CD4-positive, alpha-beta memory T cell (primary cell): ENCODE measurements at places on chromosomes 16 and 17. TPM values are rescaled to one million over a fixed set of nuclear protein-coding genes. Genes with fewer than 3 reads are reported as not detected.

Gene SDR42E2
- 0.55 TPM for total RNA-seq

- H3K27me3 ChIP-seq = peaks cover 4% of the 10 kb centered on the region
- no peaks in the 10 kb centered on the region for H3K36me3 ChIP-seq
- DNase-seq = no peak
- no peak overlapping the region for H3K4me3 ChIP-seq
- H3K4me1 ChIP-seq = peaks cover 9% of the 10 kb centered on the region
These were observed 25.7 kb downstream of the C17orf100 start for GRCh38 chr17:6677158-6677831.

GRCh38 chr17:61469474-61469873 is 17.3 kb downstream of the TBX4 start:
- H3K4me1 ChIP-seq = no peaks in the 10 kb centered on the region
- no peaks in the 10 kb centered on the region for H3K36me3 ChIP-seq
- no peak overlapping the region for H3K27ac ChIP-seq
- H3K27me3 ChIP-seq = no peaks in the 10 kb centered on the region

- no peaks in the 10 kb centered on the region for H3K4me1 ChIP-seq
- H3K36me3 ChIP-seq = no peaks in the 10 kb centered on the region
- H3K27ac ChIP-seq = no peak overlapping the region
These were observed 28.3 kb downstream of the CHD9 start for GRCh38 chr16:53083119-53083518.

GRCh38 chr17:1769822-1770477 is 8.1 kb downstream of the SERPINF1 start:
- H3K27ac ChIP-seq = no peak overlapping the region
- H3K4me1 ChIP-seq = peaks cover 8% of the 10 kb centered on the region
- no peaks in the 10 kb centered on the region for H3K36me3 ChIP-seq
- H3K27me3 ChIP-seq = no peaks in the 10 kb centered on the region
